Naive thymus-derived CD8-positive, alpha-beta T cell (primary cell): ENCODE measurements at places on chromosomes 6 and 20. TPM values are rescaled to one million over a fixed set of nuclear protein-coding genes. Genes with fewer than 3 reads are reported as not detected.

- no peak for DNase-seq
Measured at GRCh38 chr6:3910106-3910663, 61.0 kb downstream of the FAM50B start.

GRCh38 chr20:29878281-29878741, 1379.2 kb upstream of the DEFB115 start:
- DNase-seq, result no peak

DNA sequence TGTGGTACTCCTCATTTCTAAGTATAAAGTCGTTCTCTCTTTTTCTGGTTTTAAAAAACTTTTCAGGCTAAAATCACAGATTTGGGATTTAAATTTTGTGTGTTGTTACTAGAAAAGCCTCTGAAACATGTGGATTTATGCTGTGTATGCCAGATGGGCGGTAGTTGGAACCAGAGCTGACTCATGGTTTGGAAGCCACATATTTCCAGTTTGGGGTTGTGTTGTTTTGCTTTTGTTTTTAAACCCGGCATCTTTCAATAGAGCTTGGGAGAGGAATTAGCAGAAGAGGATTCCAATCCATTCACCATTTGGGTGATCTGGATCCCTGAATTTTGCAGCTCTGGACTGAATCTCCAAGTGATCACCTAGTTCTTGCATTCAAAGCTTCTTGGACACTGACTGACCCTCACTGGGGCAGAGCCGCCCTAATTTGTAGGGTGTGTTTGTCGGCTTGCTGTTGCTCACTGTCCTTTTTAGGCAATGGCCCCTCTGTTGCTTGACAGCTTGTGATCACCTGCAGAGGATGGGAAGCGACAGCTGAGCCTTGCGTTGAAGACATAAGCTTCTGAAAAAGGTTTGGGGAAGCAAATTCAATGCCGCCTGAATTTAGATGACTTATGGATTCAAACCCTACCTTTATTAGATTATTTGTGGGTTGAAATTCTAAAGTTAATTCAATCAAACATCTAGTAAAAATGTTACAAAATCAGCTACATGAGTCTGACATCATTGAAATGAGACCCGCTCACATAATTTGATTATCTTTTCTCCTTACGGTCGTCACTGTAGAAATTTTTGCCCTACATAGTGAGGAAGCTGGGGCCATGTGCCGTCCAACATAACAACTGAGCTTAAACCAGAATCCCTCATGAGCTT, 79.9 kb upstream of the CD83 start:
- no peak for DNase-seq

DNA sequence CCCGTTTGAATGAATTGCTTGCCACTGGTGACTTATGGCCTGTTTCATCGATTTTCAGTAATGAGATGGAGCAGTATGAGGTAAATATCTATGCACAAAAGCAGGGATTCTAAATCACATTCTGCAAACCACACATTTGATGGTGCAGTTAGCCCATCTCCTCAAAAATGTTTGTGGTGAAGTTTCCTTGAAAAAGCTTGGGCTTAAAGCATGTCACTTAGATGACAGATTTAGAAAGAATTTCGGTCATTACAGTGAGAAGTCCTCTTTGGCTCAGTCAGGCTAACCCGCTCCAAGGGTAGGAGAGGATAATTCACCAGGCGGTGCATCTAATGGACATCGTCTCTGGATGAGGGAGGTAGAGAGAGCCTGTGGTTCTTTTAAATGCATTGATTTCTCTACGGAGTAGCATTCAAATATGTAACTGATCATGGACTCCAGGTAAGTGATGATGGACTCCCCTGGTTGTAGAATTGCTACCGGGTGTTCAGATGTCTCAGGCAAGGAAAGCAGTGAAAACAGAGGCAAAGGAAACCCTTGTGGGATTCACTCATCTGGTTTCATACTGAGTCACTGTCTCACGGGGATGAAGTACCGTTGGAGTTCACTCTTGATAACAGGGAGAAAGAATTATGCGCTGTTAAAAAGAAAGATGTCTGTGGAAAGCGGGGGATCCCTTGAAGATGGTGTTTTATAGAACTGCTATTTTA, 65.3 kb downstream of the AIG1 start:
- no peak for DNase-seq

- no peak for DNase-seq
Measured at GRCh38 chr6:158009114-158009891, 27.6 kb downstream of the SYNJ2 start.

DNA sequence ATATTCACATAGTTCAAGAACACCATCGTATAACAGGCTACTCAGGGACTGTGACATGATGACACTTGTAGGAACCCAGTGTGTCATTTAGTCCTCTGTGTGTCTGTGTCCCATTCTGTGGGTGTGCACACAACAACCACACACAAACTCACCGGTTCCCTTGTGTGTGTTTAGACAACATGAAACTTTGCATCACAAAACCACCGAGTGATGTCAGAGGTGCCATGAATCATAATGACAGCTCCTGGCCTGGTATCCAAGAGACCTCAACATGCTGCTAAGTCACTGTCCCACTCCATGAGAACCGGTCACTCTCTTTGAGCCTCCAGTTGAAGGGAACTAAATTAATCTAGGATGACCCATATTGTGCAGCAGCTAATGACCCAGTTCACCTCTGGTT, 421.3 kb downstream of the PREX1 start:
- DNase-seq, result no peak

DNA sequence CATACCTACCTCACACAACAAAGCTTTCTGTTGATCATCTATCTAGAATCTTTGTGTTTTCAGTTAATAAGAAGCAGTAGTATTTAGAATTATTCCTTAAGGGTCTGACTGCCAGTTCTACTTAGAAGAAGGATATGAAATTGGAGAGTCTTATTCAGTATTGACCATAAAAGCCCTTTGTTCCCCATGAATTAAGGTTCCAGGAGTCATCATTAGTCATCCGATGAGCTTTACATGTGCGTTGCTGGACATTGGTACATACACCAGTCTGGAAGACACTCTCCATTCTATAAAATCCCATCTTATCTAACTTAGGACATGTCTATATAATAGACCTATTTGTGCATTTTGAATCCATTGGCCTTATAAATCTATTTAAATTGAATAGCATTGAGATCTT, 34.4 kb upstream of the RNF217 start:
- DNase-seq, result no peak

- DNase-seq, result no peak
Measured at GRCh38 chr6:134253681-134254080, 64.2 kb downstream of the SGK1 start.

DNA sequence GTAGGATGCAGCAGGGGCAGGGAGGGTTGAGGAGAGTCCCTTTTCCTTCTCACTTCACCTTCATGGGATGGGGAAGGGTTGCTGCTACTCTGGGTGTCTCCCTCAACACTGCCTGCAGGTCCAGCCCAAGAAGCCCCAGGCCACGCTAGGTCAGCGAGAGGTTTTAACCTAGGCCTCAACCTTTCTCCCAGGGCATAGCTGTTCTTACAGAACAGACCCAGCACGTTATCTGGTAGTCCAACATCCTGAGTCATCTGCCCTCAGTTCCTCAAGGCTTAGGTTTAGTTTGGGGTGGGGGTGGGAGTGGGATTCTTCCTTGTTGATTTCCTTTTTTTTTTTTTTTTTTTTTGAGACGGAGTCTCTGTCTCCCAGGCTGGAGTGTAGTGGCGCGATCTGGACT, 15.8 kb downstream of the LRRC73 start:
- no peak for DNase-seq

DNA sequence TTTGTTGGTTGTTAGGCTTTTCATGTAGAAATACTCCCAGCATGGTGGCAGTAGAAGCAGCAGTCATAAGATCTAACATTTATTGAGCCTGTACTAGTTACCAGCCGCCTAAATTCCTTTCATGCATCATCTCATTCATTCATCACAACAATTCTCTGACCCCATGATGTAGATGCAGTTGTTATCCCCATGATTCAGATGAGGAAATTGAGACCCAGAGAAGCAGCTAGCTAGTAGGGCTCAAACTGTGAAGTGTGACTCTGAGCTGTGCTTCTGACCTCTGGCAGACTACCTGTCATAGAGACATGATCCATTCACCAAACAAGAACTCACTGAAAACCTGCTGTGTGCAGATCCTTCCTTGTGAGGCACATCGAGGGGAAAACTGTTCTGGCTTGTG, 16.9 kb downstream of the RREB1 start:
- DNase-seq, result no peak

GRCh38 chr6:46221222-46221793, 50.5 kb upstream of the ENPP5 start:
- no peak for DNase-seq

Gene CCNC
- total RNA-seq, result 50.3 TPM

Gene FABP7
- total RNA-seq, result not detected

Gene CD40
- 11.8 TPM for total RNA-seq
